T-helper 2 cell treated with Interferon-gamma antibody and Interleukin-4, amounts not matched to agents 100 ng/mL and 5 ng/mL, for 36 hours (primary cell): ENCODE measurements at places on chromosomes 16 and 17. TPM values are rescaled to one million over a fixed set of nuclear protein-coding genes. Genes with fewer than 3 reads are reported as not detected.

Gene CIAO3
- total RNA-seq = 35.4 and 37.6 TPM in 2 replicates

Gene CCDC200
- total RNA-seq = not detected in 2 replicates

Gene CFAP97D1
- not detected in 2 replicates for total RNA-seq

Gene SULT1A4
- total RNA-seq = 3.2 and 9.8 TPM in 2 replicates

Gene HOXB8
- not detected in 2 replicates for total RNA-seq

Gene ABCA5
- total RNA-seq = 12.9 and 14.5 TPM in 2 replicates

Gene CCDC40
- not detected in 2 replicates for total RNA-seq

Gene YBX2
- total RNA-seq = 1.3 and 1.4 TPM in 2 replicates

Gene RNF222
- total RNA-seq = 0.05 TPM in 1 of 2 replicates, not detected in the other

Gene PRSS36
- total RNA-seq = 1.3 TPM in 2 replicates

Gene TMEM238L
- not detected in 2 replicates for total RNA-seq

Gene TELO2
- 61.4 and 61.9 TPM in 2 replicates for total RNA-seq

Gene TBX21
- total RNA-seq = 9.2 and 9.4 TPM in 2 replicates

Gene LLGL2
- 19.1 and 20.5 TPM in 2 replicates for total RNA-seq

Gene OTOP2
- not detected in 2 replicates for total RNA-seq

Gene JUP
- total RNA-seq = 0.73 and 0.93 TPM in 2 replicates

Gene KRTAP9-4
- total RNA-seq = not detected in 2 replicates

Gene C17orf100
- total RNA-seq = 1.6 and 1.7 TPM in 2 replicates

Gene HSDL1
- 11.5 and 13.3 TPM in 2 replicates for total RNA-seq

Gene CCL8
- total RNA-seq = not detected in 2 replicates

Gene SAMD14
- total RNA-seq = 0.98 and 1.1 TPM in 2 replicates

Gene ZACN
- 0.18 and 0.43 TPM in 2 replicates for total RNA-seq

Gene KRT12
- not detected in 2 replicates for total RNA-seq

Gene C16orf74
- total RNA-seq = 0.16 and 0.34 TPM in 2 replicates

Gene TBC1D3E
- total RNA-seq = not detected in 2 replicates

Gene LITAFD
- not detected in 2 replicates for total RNA-seq

Gene PYY
- not detected in 2 replicates for total RNA-seq

Gene CDH16
- not detected in 2 replicates for total RNA-seq

Gene FSCN2
- 0.93 and 1.3 TPM in 2 replicates for total RNA-seq

Gene MYH11
- not detected in 2 replicates for total RNA-seq

Gene FBXL16
- total RNA-seq = 12.0 TPM in 2 replicates

Gene STAT5A
- total RNA-seq = 123 and 124 TPM in 2 replicates

Gene PRR29
- total RNA-seq = 1.5 and 1.8 TPM in 2 replicates

Gene DHRS7C
- not detected in 2 replicates for total RNA-seq

Gene TOP3A
- 69.4 and 80.6 TPM in 2 replicates for total RNA-seq

Gene NFATC3
- 203 and 205 TPM in 2 replicates for total RNA-seq

Gene NEUROD2
- total RNA-seq = not detected in 2 replicates

Gene UBE2Z
- total RNA-seq = 75.1 and 78.3 TPM in 2 replicates

Gene PRMT7
- 65.4 and 67.7 TPM in 2 replicates for total RNA-seq

Gene MPV17L
- total RNA-seq = not detected in 2 replicates

Gene SHCBP1
- total RNA-seq = 54.4 and 57.9 TPM in 2 replicates

Gene HS3ST3B1
- 27.6 and 28.0 TPM in 2 replicates for total RNA-seq

Gene NLGN2
- 1.2 TPM in 2 replicates for total RNA-seq

Gene TPSG1
- not detected in 2 replicates for total RNA-seq

Gene ST6GALNAC2
- total RNA-seq = not detected in 2 replicates

Gene MYH4
- not detected in 2 replicates for total RNA-seq

Gene LPO
- not detected in 2 replicates for total RNA-seq

Gene SOST
- not detected in 2 replicates for total RNA-seq

Gene SLFN12
- total RNA-seq = 12.5 and 14.2 TPM in 2 replicates

Gene RPRML
- total RNA-seq = not detected in 2 replicates
